Activated CD8-positive, alpha-beta memory T cell treated with anti-CD3 and anti-CD28 coated beads, Interleukin-2, amount 10 ng/mL, durations not matched to agents 7 days and 5 days (primary cell): ENCODE measurements at places on chromosomes 7 and 10. TPM values are rescaled to one million over a fixed set of nuclear protein-coding genes. Genes with fewer than 3 reads are reported as not detected.

Gene MRPL32
- 54.4 TPM for total RNA-seq

Gene ARMC10
- total RNA-seq, result 26.0 TPM

Gene C10orf105
- total RNA-seq, result 0.26 TPM

Gene ALKBH4
- 11.2 TPM for total RNA-seq

Gene C10orf67
- 0.07 TPM for total RNA-seq

Gene FAM131B
- 2.6 TPM for total RNA-seq
